ENCODE measurements at places on chromosomes 7 and 10. TPM values are rescaled to one million over a fixed set of nuclear protein-coding genes. Genes with fewer than 3 reads are reported as not detected.

Gene CYP26C1
- not detected for total RNA-seq

DNA sequence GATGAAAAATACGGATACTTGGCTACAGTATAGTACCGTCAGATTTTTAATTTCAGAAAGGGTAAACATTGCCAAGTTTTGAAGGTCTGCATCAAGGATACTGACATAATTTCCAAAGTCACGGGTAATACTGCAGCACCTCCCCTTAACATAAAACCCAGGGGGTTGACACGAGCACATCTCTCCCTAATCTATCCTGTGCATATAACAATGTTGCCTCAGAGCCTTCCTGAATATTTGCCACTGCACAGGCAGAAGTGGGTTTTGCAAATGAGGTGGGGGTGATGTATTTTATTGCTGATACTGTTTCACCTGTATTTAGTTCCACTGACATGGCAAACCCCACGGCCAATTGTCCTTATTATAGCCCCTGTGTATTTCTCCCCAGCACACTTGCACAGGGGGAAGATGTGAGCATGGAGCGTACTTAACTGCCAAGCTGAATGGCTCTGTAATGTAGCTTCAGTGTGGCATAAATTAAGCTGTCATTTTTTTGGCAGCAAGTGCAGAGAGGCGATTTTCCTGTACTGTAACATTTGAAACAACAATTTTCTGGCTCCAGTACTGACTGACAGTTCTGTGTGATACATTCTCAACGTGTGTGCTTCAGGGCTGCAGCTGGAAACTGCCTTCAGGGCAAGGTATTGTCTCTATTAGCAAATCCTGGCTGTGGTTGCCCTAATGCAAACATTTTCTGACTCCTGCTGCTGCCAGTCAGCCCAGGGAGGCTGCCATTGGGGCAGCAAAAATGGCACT, 299.6 kb upstream of the SP4 start:
- peaks cover 19% of the 10 kb centered on the region for H3K27me3 ChIP-seq
- no peak for DNase-seq
- H3K4me3 ChIP-seq = no peak overlapping the region
- no peaks in the 10 kb centered on the region for H3K36me3 ChIP-seq
- no peak overlapping the region for H3K27ac ChIP-seq

DNA sequence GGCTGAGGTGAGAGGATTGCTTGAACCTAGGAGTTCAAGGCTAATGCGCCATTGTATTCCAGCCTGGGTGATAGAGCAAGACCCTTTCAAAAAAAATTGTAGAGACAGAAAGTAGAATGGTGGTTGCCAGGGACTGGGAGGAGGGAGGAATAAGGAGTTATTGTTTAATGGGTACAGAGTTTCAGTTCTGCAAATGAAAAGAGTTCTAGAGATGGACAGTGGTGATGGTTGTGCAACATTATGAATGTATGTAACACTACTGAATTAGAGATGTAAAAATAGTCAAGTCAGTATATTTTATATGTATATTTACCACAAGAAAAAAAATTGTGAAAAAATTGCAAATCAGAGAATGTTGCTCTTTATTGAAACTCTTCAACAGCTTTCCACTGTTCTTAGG, 266.5 kb upstream of the NPY start:
- peaks cover 7% of the 10 kb centered on the region for H3K27me3 ChIP-seq
- H3K27ac ChIP-seq = no peak overlapping the region
- DNase-seq = no peak
- no peaks in the 10 kb centered on the region for H3K36me3 ChIP-seq
- no peak overlapping the region for H3K4me3 ChIP-seq

- no peak for DNase-seq
- H3K4me3 ChIP-seq = no peak overlapping the region
- no peaks in the 10 kb centered on the region for H3K4me1 ChIP-seq
- peaks cover 13% of the 10 kb centered on the region for H3K27me3 ChIP-seq
- H3K27ac ChIP-seq = no peak overlapping the region
Observed at GRCh38 chr7:137695494-137695893, 151.3 kb downstream of the DGKI start.

DNA sequence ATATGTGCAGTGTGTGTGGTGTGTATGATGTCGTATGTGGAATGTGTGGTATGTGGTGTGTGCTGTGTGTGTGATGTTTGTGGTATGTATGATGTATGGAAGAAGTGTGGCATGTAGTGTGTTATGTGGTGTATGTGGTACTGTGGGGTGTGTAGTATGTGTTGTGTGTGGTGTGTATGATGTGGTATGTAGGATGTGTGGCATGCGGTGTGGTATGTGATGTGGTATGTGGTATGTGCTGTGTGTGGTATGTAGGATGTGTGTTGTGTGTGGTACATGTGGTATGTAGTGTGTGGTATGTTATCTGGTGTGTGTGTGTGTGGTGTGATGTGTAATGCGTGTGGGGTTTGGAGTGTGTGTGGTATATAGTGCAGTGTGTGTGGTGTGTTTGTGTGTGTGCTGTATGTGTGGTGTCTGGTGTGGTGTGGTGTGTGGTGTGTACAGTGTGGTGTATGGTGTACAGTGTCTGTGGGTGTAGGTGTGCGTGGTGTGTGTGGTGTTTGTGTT, 129.6 kb downstream of the ATP6V0E2 start:
- no peaks in the 10 kb centered on the region for H3K36me3 ChIP-seq
- H3K4me3 ChIP-seq = no peak overlapping the region
- H3K27me3 ChIP-seq = no peaks in the 10 kb centered on the region
- H3K4me1 ChIP-seq = no peaks in the 10 kb centered on the region
- no peak for DNase-seq

DNA sequence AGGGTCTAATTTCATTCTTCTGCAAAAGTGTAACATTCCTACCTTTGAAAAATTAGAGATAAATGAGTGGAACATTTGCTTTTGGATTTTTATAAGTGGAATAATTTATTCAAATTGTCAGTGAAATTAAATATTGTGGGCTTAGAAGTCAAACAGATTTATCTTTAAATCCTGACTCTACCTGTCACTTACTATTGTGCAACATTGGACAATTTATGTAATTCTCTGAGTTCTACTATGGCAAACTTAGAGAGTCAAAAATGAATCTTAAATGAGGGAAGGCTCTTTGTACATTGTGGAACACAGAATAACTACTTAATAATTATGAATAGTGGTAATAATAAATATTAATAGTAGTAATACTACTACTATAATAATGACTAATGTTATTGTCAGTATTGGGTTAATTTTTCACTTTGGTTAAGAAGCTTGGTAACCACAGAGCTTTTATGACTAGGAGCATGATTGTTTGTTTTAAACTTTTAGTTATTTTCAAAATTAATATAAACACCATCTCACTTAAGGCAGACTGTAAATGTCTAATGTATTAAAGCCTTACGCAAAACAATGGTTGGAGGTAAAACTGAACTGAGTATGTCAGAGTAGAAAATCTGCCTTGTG, 70.0 kb downstream of the PRKG1 start:
- H3K4me1 ChIP-seq = no peaks in the 10 kb centered on the region
- H3K4me3 ChIP-seq = no peak overlapping the region
- H3K27me3 ChIP-seq = no peaks in the 10 kb centered on the region
- H3K36me3 ChIP-seq = no peaks in the 10 kb centered on the region

DNA sequence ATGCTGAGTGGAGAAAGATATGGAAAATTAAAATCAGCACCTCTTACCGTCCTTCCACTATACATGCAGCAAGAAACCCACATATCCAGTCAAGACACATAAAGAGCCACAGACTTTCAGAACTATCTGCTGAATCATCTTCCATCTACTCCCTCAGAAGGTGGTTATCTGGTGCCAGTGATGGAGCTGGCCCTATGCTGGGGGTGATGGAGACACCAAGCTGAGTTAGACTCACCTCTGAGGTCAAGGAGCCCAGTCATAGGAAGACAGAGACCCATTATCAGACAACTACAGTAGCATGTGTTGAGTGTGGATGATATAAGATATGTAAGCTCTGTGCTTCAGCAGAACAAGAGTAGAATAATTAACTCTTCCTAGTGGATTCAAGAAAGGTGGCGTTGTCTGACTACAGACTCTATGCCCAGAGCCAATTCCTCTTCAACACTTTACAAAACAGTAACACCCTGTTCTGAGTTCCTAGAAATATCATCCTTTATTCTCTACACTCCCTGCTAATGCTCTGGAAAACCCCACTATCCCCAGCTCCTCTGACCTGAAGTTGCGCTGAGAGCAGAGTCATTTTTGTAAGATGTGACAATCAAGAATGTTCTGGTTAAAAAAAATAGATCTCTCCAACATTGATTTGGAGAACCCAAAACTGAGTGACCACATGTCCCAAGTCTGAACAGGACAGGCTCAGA, 14.3 kb downstream of the CYP3A5 start:
- H3K27me3 ChIP-seq = no peaks in the 10 kb centered on the region
- peaks cover 15% of the 10 kb centered on the region for H3K4me1 ChIP-seq
- DNase-seq = peak; percentile 30
- H3K36me3 ChIP-seq = peaks cover 28% of the 10 kb centered on the region
